ENCODE measurements at places on chromosomes 2 and 18. TPM values are rescaled to one million over a fixed set of nuclear protein-coding genes. Genes with fewer than 3 reads are reported as not detected.

- H3K36me3 ChIP-seq = no peaks in the 10 kb centered on the region
- H3K4me3 ChIP-seq = no peak overlapping the region
- peaks cover 38% of the 10 kb centered on the region for H3K4me1 ChIP-seq
Measured at GRCh38 chr2:39780825-39781600, 2.0 kb upstream of the THUMPD2 start.

DNA sequence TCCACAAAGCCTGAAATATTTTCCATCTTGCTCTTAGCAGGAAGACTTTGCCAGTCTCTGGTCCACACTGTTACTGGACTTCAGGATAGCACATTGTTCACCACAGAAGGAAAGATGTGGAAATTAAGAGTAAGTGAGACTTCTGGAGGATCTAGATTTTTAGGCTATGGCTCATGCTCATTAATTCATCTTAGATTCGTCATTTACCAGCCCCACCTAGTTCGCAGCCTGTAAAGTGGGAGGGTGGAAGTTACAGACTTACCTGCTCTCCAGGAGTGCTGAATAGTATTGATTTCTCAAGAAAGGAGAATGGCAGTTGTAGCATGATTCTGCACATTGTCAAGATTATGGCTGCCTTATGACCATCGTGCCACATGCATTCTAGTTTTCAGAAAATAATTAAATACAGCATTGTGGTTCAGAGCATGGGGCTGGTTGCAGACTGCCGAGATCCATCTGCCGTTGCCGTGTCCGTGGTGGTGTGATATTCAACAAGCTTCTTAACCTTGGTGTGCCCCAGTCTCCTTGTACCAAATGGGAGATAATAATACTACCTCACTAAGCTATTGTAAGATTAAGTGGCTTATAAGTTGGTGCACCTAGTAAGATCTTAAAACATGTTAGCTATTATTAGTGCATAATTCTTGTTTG, 56.8 kb downstream of the RNF144A start:
- H3K27me3 ChIP-seq = no peaks in the 10 kb centered on the region
- H3K4me1 ChIP-seq = peaks cover 12% of the 10 kb centered on the region
- no peak overlapping the region for H3K4me3 ChIP-seq
- DNase-seq = no peak
- H3K27ac ChIP-seq = no peak overlapping the region

DNA sequence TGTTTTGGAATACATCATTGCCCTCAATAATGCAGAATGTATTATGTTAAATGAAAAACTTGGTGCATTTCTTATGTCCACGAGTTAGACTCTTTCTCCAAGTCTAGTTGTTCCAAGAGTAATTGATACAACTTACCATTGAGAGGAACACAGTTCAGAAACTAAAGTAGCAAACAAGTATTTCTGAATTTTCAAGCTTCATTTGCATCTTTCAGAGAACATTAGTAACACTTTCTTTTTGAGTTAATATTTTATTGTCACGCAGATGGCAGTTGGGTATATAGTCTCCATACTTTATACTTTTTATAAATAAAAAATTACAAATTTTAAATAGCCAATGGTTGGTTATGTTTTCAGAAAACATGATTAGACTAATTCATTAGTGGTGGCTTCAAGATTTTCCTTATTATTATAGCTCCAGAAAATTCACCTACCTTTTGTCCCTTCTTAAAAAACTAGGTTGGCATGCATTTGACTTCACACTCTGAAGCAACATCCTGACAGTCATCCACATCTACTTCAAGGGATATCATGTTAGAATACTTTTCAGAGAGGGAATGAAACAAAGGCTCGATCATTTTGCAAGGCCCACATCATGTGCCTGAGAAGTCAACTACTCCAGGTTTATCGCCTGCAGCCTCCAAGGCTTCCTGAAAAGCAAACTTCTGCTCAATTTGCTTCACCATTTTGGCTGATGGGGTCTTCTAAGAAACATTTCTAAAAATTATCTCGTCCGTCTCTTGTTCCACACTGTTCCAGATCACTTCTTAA, 29.9 kb downstream of the LYPD6B start:
- peaks cover 4% of the 10 kb centered on the region for H3K4me1 ChIP-seq
- H3K27me3 ChIP-seq = no peaks in the 10 kb centered on the region
- no peaks in the 10 kb centered on the region for H3K36me3 ChIP-seq

DNA sequence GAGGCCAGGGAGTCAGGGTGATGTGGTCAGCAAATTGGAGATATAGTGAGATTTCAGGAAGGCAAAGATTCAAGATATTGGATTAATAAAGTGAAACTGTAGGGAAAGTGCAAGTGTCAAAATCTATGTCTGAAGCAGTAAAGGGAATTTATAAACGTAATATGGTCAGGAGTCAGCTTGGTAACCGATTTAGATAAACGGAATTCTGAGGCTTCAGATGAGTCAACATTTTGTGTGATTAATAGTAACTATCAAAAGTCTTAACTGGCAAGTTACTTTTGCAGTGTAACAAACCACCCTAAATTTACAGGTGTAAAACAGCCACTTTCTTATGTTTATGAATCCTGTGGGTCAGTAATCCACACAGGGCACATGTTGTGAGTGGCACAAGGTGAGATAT, 10.9 kb downstream of the MTX2 start:
- DNase-seq = no peak
- H3K4me1 ChIP-seq = no peaks in the 10 kb centered on the region
- no peak overlapping the region for H3K27ac ChIP-seq
- no peaks in the 10 kb centered on the region for H3K36me3 ChIP-seq
- no peaks in the 10 kb centered on the region for H3K27me3 ChIP-seq

DNA sequence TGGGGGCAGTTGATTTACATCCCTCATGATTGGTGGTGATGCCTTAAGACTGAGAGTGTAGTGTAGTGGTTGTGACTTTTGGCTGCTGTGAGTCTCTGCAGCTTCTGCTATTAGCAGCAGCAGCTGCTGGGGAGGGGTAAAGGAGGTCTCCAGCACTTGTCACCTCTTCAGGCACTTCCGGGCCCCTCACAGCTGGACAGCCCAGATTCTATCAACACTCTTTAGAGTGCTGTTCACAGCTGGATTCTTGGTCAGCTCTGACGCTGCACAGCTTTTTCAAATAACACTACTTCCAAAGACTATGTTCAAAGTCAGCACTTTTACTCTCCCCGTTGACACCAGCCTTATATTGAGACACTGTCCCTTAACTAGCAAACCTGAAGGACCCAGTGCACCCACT, 396.0 kb downstream of the MEIS1 start:
- DNase-seq = no peak
- H3K4me3 ChIP-seq = no peak overlapping the region
- H3K27me3 ChIP-seq = no peaks in the 10 kb centered on the region
- no peaks in the 10 kb centered on the region for H3K36me3 ChIP-seq
- H3K27ac ChIP-seq = no peak overlapping the region

- H3K4me1 ChIP-seq = peaks cover 39% of the 10 kb centered on the region
- H3K36me3 ChIP-seq = no peaks in the 10 kb centered on the region
- DNase-seq = no peak
- H3K27me3 ChIP-seq = no peaks in the 10 kb centered on the region
Measured at GRCh38 chr2:235597081-235597615, 103.3 kb downstream of the AGAP1 start.

DNA sequence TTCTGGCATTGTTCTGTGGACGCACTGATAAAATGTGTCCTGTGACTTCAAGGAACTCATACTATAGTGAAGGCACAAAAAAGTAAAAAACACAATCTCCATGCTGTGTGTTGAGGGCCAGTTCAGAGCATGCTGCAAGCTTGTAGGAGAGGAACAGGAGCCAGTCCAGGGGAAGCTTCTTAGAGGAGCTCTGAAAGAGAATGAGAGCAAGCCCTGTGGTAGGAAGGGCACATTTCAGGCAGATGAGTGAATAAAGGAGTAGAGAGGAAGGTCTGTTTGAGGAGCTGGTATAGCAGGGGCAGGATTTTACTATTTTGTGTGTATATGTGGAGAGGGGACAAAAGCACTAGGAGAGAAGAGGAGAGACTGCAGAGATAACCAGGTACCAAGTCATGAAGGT, 478.3 kb downstream of the ZEB2 start:
- no peak overlapping the region for H3K4me3 ChIP-seq
- H3K36me3 ChIP-seq = no peaks in the 10 kb centered on the region
- no peak overlapping the region for H3K27ac ChIP-seq
- DNase-seq = no peak

- no peak overlapping the region for H3K4me3 ChIP-seq
- no peak for DNase-seq
- no peaks in the 10 kb centered on the region for H3K36me3 ChIP-seq
Measured at GRCh38 chr2:166373105-166373504, 2.6 kb downstream of the SCN9A start.

GRCh38 chr2:225763711-225764110, 364.2 kb downstream of the NYAP2 start:
- H3K27ac ChIP-seq = peak overlapping the region; percentile 67
- H3K4me1 ChIP-seq = no peaks in the 10 kb centered on the region
- no peaks in the 10 kb centered on the region for H3K27me3 ChIP-seq
- DNase-seq = no peak

DNA sequence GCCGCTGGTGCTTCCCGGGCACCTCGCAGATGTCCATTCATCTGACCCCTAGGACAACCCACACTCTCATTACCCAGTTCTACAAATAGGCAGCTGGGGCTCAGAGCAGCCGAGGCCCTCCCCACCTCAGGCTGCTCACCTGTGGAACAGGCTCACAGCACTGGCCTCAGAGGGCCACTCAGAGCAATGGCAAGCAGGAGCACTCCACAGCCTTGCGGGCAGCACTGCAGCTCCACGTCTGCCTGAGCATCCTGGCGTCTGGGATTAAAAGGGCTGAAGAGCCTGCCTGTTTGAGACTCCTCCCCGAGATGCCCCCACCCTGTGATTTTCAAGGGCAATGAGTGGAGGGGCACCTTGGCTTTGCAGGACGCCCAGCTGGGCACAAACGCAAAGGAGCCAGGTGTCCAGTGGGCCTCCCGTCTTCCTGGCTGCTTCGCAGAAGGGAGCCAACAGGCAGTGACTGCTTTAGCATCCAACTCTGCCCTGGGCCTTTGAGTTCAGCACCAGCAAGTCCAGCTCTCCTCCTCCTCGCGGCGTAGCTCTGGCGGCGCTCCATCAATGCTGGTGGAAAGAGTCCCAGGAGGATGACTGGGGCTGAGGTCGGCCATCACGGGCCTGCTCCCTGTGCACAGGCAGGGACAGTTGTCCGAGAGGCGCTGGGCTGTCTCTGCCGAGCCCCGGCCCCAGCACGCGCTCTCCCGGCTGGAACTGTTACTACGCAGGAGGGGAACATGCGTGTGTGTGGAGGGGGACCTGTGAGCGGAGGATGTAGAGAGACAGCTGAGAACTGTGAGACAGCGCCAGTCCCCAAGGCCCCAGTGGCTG, 297.2 kb downstream of the NDUFA10 start:
- H3K4me3 ChIP-seq = no peak overlapping the region
- H3K27me3 ChIP-seq = no peaks in the 10 kb centered on the region
- no peaks in the 10 kb centered on the region for H3K36me3 ChIP-seq
- no peak overlapping the region for H3K27ac ChIP-seq
- no peak for DNase-seq
- peaks cover 19% of the 10 kb centered on the region for H3K4me1 ChIP-seq

GRCh38 chr2:56376699-56377665, 193.2 kb downstream of the CCDC85A start:
- H3K4me3 ChIP-seq = no peak overlapping the region
- no peaks in the 10 kb centered on the region for H3K27me3 ChIP-seq
- no peak for DNase-seq
- H3K4me1 ChIP-seq = no peaks in the 10 kb centered on the region
- H3K27ac ChIP-seq = no peak overlapping the region

DNA sequence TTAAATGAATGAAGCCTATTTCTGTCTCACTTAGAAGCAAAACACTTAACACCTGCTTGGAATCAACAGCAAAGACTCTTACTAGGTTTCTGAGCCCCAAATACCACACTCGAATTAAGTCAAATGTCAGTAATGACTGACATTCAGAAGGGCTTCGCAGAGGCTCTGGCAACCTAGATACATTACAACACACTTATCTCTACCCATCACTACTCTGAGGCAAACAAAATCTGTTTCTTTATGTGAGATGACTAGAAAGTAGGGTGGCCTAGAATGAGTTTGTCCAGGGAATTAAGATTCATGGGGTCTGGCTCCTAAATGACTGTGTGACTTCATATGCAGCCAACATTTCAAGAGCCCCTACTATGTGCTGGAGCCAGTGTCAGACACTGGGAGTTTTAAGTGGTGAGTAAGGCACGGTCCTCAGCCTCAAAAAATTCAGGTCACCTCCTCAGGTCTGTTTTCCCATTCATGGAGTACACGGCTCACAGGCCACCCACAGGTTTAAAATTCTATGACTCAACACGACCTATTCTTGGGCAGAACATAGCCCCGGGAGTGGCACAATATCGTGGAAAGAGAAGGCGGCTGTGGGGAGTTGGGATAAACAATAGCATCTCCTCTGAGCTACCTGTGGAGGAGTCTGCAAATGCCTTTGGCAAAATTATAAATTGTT, 150.3 kb upstream of the ZFP36L2 start:
- no peak overlapping the region for H3K4me3 ChIP-seq
- peak overlapping the region; percentile 5 for H3K27ac ChIP-seq
- DNase-seq = no peak
- H3K27me3 ChIP-seq = no peaks in the 10 kb centered on the region

The SCYGR4 gene
- total RNA-seq = not detected

The UGT1A3 gene
- not detected for total RNA-seq

The OXER1 gene
- total RNA-seq = 0.63 TPM

The AGAP1 gene
- 46.9 TPM for total RNA-seq

The POTEC gene
- not detected for total RNA-seq

The GKN2 gene
- not detected for total RNA-seq

The PRKCE gene
- 13.6 TPM for total RNA-seq

The NOSTRIN gene
- 10.9 TPM for total RNA-seq

The TP53I3 gene
- 10.6 TPM for total RNA-seq

The SAG gene
- not detected for total RNA-seq

The STPG4 gene
- total RNA-seq = not detected

All from esophagus muscularis mucosa (tissue), 4 donors.